ENCODE measurements at places on chromosomes 3 and 15.

DNA sequence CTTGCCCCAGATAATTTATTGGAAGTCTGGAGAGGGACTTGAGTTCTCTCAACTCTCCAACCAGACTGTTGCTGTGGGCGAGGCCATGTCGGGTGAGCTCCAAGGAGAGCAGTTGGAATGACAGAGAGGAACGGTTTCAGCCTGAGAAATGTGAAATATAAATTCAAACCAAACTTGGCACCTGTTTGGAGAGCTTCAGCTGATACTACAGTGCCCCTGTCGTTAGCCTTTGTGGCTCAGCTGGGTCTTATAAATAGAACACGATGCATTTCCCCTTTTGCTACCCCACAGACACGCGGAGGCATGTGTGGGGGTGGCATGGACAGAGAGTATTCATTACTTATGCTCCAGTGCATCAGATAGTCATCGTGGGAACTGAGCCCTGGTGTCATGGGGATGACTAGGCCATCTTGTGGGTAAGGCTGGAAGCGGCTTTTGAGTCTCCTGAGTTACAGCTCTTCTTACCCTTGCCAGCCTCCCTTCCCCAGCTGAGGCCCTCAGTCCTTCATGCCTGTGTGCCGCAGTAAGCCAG is 15.6 kb downstream of the SMAD3 start:
- DNase-seq, result no peak

DNA sequence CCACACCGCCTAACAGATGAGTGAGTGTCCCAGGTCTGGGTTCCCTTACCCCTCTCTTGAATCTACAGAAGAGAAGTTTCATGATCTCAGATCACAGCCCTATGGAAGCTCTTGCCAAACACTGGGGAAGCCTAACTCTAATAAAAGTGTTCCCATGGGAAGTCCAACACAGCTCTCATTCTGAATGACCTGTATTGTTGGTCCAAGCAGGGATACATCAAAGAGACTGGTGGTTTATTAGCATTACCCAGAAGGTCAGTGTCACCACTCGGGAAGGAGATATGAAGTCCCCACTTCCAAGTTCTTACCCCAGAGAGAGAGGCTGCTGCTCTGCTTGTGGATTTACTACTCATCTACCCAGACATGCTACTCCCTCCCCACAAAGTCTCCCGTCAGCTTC is 9.0 kb upstream of the NCBP2 start:
- DNase-seq, result no peak

DNA sequence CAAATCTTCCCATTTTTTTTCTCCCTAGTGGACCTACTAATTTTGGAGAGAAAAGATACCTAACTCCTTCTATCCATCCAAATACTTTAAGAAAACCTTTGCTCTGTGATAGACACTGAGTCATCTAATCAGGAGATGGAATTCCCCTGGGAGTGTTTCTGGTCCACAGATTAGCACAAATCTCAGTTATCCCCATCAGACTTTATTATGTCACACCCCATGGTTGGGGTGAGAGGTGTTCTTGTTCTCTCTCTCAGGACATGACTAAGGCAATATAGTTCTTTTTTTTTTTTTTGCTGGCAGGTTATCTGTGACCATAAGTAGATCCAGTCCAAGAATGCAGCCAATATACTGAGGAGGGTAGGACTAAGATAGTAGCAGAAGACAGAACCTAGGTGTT is 15.8 kb downstream of the SLC9A9 start:
- DNase-seq, result no peak

- no peak for DNase-seq
Observed at GRCh38 chr3:4948395-4948794, 30.8 kb upstream of the BHLHE40 start.

DNA sequence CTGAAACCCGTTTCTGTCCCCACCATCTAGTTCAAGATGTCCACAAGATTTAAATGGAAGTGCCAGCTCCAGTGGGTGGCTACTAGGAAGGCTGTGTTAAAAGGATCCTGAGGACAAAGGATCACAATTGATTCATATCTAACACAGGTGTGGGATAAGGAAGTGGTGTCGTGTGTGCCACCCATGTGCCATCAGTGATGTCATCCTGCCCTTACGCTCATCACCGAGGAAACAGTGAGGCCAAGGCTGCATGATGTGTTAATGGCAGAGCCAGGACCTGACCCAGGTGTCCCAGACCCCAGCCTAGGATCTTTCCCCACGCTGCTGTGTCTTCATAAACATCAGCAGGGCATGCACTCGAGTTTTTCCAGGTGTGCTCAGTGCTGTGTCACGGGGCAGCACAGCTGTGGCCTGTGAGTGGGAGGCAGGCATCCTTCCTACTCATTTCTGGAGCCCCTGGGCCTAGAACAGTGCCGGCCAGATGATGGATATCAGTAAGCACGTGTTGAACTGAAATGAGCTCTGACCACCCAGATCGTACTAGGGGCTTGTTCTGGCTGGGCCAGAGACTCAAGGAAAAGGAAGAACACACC is 10.6 kb upstream of the TGM5 start:
- no peak for DNase-seq

GRCh38 chr3:111591555-111591954 is 3.6 kb downstream of the ZBED2 start:
- no peak for DNase-seq

GRCh38 chr3:41163006-41163405 is 36.3 kb upstream of the CTNNB1 start:
- no peak for DNase-seq

DNA sequence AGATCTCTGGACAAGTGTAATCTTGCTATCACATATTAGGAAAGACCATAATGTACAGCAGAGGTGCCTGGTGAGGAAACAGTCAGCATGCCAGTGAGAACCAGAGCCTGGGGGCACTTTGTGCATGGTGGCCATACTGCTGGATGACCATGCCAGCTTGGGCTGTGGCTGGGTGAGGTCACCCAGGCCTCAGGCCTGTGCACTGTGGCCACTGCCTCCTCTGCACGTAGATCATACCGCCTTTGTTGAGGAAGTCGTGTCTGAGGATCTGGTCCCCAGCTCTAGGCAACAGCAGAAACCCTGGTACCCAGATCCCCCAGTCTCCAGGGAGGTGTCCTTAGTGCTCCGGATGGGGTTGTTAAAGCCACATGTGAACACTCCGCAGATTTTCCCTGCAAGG is 38.9 kb downstream of the ZNF710 start:
- no peak for DNase-seq

DNA sequence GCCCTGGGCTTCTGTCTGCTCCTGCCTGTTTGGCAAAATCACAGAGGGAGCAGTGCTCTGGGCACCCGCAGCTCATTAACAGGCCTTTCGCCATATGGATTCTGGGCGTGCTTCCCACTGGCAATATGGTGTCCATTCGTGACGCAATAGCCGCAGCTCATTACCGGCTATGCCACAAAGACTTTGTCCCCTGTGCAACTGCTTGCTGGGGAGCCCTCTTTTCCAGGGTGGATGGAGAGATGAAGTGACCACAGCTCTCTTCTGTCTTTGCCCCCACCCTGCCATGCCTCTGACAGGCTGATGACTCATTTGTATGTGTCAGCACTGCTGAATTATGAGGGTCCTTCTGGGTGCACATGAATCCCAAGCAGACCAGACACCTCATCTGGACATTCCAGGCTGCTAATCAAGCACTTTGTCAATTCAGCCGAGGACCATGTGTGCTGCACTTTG is 214.3 kb upstream of the FEZF2 start:
- no peak for DNase-seq

DNA sequence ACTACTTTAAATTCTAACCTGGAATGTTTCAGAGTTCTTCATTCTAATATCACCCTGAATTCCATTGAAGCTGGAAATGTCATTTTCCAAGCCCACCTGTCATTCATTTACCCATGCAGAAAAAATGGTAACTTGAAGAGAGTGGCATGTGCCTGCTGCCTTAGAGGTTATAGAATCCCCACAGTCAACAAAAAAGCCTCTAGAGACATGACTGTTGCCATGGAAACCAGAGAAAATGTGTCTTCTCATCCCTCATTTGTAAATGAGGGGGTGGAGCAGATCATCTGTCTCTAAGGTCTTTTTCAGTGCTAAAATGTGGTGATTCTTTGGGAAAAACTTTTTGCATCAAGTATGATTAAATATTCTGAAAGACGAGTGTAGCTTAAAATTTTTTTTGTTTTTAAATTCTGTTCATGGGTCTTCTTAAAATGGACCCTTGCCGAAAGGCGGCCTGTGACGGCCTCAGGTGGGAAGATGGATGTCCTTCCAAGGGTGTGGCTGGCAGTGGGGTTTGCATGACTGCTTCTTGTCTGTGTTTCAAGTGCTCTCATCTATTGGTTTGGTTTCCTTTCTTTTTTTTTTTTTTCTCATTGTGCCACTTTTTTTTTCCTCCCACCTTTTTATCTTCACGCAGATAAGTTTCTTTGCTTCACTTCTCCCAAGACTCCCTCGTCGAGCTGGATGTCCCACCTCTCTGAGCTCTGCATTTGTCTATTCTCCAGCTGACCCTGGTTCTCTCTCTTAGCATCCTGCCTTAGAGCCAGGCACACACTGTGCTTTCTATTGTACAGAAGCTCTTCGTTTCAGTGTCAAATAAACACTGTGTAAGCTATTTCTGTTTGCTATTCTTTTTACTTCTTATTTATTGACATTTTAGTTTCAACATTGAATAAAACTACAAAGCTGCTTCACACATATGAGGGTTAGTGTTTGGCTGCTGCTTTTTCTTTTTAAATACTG is 23.0 kb downstream of the TPM1 start:
- no peak for DNase-seq
